H1 (cell line): ENCODE measurements at places on chromosomes 6 and 20.

DNA sequence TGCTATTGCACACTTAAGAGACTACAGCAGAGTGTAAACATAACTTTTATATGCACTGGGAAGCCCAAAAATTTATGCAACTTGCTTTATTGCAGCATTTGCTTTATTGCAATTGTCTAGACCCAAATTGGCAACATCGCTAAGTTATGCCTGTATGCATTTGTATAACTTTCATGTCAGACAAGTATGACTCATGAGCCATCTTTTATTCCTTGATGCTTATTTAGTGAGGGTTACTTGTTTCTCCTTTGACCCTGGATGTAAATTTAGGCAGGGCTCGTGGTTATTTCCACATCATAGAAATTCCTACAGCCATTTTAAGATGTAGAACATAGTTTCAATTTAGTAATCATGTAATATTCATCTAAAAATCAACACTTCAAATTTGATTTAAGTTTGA is 130.3 kb upstream of the LY86 start:
- DNase-seq = no peak

- DNase-seq = no peak
These were observed at the start of gene TUBB1 for GRCh38 chr20:59019217-59019616. Gene TUBB1 (plus strand): TSS chr20:59019429. CDS start chr20:59019523, 94 bp downstream.

DNA sequence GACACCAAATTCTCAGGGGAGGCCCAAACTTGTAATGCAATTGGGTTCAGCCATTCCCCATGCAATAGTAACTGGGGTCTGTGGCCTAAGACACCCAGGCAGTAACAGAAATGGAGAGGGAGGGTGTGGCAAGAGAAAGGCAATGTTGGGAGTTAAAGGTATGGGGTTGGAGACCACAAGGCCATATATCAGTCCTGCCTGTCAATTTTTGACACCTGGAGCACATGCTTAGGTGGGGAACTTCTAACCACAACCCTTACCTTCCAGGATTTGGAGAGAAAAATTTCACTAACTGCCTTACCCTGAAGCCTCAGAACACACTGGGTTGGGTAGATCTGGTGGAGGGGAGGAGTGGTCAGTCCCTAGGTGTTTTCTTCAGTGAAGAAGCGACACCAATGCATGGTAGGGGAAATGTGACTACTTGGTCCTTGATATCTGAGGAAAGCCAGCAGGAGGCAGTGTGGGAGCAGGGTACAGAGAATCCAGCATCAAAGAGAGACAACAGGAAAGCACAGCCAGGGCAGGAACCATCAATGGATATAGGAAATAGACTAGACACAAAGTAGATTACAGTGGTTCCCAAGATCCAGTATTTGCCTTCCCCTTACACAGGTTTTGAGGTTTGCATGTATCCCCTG is 6.8 kb upstream of the USP49 start:
- peak; percentile 53 for DNase-seq

DNA sequence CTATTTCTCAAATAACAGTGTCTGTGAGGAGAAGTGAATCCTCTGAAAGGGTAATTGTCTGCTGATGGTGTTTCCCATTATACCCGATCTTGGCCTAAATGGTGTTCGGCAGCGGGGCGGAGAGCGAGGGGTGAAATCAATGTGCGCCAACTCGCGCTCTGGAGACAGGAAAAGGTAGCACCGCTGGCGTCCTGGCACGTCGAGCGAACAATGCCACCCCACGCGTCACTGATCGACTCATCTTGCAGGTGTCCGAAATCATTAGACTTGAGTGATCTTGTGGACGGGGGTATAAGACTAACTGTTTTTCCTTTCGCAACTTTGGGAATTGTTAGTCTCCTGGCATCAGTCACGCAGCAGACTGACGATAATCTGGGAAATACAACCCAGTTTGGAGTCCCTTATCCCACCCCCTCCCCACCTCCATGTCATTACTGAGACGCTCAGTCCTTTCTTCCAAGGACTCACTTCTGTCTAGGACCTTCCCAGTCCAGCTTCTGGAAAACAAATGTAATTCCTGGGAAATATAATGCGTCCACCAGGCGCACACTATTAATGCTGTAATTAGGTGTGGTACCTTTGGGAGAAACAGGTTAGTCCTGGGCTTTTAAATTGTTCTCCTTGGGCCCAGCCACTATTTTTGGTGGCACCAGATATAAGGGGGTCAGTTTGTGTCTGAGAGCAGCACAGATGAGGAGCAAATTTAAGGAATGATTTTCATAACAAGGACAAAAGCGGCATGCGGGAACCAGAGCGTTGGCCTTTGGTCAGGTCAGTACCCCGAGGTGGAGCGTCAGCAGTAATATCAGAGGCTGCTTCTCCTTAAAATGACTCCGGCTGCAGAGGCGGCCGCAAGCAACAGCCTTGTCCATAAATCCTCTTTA is 2.3 kb downstream of the LINC00237 start:
- peak; percentile 59 for DNase-seq

GRCh38 chr20:50445354-50446151 is 64.6 kb upstream of the PTPN1 start:
- DNase-seq = no peak

DNA sequence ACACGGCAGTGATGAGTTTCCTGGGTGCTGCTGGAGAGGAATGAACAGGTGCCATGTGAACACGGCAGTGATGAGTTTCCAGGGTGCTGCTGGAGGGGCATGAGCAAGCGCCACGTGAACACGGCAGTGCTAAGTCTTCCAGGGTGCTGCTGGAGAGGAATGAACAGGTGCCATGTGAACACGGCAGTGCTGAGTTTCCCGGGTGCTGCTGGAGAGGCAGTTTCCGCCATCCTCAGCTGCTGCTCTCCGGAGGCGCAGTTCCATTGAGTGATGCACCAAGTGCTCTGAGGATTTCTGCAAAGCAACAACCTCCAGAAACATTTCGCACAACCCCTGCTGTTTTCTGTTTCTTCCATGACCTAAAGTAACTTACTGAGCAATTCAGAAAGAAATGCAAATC is 155.4 kb downstream of the SMOC2 start:
- peak; percentile 22 for DNase-seq

DNA sequence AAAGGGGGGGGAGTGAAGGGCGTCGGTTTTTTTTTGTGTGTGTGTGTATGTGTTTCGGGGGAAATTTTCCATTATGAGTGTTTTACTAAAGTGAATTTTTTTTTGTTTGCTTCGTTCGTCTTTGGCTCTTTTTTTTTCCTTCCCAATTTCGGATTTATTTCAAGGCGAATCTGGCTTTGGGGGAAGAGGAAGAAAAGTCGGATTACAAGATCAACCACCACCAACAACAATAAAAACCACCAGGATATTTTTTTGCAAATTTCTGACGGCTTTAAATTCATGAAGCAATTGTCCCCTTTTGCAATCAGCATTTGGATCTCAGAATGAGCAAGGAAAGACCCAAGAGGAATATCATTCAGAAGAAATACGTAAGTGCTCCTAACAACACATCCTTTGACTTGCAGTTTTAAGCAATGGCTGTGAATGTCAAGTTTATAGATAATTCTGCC is 372 bp downstream of the JARID2 start:
- no peak for DNase-seq

DNA sequence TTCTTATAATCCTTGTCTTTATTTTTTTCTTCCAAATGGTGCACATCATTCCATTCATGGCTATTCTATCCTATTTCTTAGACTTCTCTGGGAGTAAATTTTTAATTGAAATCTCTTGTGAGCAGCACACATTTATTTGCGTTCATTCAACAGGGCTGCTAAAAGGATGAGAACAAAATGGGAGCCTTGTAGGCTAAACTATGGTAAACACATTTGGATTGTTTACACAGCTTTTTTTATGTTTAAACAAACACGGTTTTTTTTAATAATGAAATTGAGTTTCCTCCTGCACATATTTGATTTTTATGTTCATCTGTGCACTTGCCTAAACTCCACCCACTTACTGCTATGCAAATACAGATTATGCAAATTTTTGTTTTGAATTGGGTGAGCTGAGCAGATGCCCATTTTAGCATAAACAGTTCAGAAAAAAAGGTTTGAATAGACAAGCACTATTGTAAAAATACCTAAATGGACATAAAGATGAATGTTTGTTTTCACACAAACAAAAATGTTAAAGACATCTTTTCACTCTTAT is 92.0 kb downstream of the OLIG3 start:
- no peak for DNase-seq

- no peak for DNase-seq
These were observed 1.3 kb upstream of the FOXF2 start for GRCh38 chr6:1387876-1388629.

DNA sequence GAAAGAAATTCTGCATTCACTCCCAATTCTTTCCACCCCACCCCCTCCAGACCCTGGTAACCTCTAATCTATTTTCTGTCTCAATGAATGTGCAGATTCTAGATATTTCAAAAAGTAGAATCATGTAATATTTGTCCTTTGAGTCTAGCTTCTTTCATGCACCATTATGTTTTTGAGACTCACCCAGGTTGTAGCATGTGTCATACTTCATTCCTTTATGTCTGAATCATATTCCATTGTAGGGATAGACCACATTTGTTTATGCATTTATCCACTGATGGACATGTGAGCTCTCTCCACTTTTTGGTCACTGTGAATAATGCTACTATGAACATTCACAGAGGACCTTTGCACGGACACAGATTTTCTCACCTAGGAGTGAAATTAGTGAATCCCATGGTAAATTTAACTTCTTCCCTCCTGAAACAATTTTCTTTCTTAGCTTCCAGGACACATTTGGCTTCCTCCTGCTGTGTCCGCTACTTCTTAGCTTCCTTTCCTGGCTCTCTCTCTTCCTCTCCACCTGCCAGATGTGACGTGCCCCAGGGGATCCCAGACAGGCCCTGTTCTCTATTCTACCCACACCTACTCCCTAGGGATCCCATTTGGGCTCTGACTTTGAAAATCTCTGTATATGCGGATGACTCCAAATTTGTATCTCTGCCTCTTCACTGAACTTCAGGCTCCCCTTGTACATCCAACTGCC is 24.1 kb upstream of the ARFGEF2 start:
- no peak for DNase-seq

- no peak for DNase-seq
These were observed 84.1 kb downstream of the RALGAPA2 start for GRCh38 chr20:20628314-20628713.

- no peak for DNase-seq
These were observed 120.0 kb downstream of the GRM4 start for GRCh38 chr6:34025861-34026260.

DNA sequence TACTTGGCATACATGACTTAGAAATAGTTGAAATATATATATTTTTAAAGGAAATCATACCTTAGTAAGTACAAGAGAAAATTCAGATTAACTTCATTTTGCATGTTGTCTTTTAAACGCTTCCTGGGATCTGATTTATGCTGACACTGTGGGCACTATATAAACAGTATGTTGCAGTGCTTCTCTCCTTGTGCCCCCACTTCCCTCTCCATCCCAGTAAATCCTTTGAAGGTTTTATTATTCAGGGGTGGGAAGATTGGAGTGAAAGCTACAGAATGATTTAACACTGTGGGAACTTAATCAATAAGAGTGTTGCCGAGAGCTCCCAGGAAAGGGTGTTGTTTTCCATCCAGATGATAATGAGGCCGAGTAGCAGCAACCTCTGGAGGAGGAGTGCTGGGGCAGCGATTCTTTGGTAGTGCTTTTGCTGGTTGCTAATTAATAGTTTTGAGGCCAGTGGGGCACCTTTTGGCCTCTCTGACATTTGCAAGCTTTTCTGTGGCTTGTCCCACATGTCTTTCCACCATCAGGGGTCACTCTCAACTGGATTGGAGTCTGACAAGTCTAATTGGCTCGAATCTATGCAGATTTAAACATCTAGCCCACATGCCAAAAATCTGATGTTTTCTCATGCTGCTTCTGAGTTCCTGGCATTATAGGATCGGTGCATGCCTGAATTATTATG is 183.0 kb upstream of the MMS22L start:
- no peak for DNase-seq

- no peak for DNase-seq
These were observed 7.6 kb downstream of the ZNF451 start for GRCh38 chr6:57097596-57097995.
